Suppressor macrophage (primary cell): ENCODE measurements at places on chromosomes 13 and 19.

DNA sequence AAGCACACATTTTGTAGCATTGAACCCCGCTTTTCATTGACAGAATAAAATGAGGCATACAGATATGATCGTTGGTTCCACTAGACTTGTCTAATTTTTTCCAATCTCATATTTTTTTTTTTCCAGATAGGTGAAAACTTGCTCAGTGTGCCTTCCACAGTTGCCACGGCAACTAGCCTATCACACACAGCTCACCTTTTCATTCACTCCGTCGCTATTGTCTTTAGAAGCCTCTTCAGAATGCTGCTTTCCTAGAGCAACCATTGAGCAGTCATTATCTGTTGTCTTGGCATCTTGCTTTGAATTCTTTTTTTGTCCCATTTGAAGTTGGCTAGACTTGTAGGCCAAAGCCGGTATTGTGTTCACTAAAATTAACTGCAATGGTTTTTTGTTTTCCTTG is 37.7 kb upstream of the ESD start:
- DNase-seq = no peak

DNA sequence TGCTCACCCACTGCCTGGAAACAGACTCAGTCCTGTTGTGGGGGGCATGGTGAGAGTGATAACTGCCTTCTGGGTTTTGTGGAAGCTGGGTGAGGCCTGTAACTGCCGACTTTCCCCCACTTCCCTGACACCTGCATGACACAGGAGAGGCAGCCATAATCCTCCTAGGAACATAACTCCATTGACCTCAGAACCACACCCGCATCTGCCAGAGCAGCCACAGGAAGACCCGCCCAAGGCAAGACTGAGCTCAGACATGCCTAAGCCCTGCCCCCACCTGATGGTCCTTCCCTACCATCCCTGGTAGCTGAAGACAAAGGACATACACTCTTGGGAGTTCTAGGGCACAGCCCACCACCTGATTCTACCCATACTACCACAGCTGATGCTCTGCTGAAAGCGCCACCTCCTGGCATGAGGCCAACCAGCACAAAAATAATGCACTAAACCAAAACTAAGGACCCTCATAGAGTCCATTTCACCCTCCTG is 326.7 kb downstream of the RBM26 start:
- no peak for DNase-seq

- no peak for DNase-seq
These were observed 121.1 kb upstream of the SPRY2 start for GRCh38 chr13:80462037-80462436.

- no peak for DNase-seq
These were observed 28.6 kb upstream of the EID2 start for GRCh38 chr19:39568604-39569003.

- DNase-seq = no peak
These were observed 2.4 kb upstream of the POU2F2 start for GRCh38 chr19:42134535-42135070.

- DNase-seq = peak; percentile 69
These were observed 2.3 kb downstream of the WDR83 start for GRCh38 chr19:12668932-12669269.

DNA sequence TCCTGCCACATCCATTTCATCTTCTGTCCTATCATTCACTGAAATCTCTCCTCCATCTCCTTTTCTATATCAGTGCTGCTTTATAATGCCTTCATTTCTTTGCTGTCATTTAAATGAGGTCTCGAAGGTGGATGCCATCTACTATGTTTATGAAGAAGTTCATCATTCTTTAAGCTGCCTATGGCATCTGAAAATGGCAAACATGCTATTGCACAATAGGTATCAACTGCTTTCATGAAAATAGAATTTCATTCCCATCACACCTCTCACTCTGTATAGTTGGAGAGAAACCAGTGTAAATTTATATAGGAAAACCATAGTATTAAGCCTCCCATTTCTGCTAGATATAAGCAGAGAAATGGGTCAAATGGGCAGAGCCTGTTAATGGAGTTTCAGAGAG is 100.2 kb downstream of the FGF9 start:
- no peak for DNase-seq

DNA sequence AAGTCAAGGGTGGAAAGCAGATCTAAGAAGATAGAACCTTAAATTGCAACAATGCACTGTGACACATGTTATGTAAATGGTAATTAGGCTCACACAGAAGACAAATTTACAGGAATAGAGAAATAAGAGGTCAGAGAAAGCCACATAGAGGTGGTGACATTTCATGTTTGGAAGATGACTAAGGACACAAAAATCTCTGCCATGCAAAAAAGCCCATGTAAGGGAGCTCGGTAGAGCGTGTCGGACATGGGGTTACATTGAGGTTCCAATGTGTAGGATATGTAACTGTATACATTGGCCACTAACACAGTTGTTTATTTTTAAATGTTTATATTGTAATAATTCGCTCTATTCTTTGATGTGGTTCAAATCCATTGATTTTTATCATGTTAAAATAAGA is 33.7 kb downstream of the SUGT1 start:
- DNase-seq = no peak

DNA sequence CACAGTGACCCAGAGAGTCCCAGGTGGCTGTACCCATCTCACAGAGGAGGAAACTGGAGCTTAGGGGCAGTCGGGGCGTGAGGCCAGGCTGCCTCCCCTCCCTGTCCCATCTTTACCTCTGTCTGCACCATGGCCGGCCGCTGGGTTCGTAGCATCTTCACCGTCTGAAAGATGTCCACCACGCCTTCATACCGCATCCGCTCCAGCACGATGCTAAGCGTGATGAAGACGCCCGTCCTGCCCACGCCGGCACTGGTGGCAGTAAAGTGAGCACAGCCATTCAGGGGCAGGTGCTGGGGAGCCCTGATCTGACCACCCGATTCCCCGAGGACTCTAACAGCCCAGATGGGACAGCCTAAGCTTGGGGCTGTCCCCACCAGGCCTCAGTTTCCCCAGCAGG is 132.8 kb downstream of the PTPRS start:
- DNase-seq = no peak

DNA sequence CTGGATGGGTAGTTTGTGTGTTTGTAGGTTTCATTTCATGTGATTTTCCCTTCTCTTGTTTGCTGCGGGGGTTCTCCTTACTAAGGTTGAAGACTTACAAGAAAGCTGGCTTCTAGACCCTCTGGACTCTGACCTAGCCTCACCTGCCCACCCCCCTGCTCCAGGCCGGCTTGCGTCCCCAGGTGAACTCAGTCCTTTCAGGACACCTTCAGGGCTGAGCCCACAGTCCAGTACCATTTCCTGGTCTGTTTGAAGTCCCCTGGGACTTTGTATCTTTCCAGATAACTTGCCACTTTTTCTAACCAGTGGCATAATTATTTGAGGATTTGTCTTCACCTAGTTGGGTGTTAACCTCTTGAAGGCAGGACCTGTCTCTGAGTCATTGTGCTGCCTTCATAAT is 51.3 kb upstream of the MCF2L start:
- no peak for DNase-seq

DNA sequence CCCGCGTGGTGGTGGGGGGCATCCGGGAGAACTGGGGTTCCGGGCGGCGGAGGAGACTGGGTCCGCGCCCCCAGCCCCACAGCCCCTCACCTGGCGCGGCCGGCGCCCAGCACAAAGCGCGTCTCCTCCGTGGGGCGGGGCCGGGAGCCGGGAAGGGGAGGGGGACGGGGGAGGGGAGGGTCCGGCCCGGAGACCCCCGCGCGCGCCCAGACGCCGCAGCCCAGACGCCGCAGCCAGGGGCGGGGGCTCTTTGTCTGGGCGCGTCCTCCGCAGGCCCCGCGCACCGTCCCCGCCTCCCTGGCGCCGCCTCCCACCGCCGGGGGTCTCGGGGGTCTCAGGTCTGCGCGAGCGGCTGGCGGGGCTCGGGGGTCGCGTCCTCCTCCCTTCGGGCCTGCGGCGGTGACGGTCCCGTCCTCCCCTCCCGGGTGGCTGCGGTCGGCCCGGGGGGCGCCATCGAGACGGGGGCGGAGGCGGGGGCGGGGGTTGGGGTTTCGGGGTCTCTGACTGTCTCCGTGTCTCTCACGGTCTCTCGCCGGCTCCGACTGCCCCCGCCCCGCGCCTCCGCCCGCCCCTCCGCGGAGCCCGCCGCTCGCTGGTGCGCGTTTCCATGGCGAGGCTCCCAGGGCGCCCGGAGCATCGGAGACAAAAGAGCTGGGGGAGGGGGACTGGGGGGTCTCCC is at the start of gene PLPPR3:
TSS of gene PLPPR3 (minus strand) at position 131 of the 679 bp plus-strand sequence. CDS start 396 bp downstream, outside the sequence.
- no peak for DNase-seq

DNA sequence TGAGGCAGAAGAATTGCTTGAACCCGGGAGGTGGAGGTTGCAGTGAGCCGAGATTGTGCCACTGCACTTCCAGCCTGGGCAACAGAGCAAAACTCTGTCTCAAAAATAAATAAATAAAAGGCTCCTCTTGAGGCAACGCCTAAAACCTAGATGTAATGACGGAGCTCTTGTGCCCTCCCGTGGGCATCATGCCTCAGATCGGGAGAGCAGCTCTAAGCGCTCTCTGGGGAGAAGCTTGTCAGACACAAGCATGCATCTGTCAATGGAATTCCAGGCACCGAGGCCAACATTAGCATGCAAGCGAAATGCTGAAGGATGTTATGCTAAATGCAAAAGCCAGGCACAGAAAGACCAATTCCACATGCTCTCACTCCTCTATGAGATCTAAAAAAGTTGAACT is 45.6 kb upstream of the MRI1 start:
- no peak for DNase-seq

DNA sequence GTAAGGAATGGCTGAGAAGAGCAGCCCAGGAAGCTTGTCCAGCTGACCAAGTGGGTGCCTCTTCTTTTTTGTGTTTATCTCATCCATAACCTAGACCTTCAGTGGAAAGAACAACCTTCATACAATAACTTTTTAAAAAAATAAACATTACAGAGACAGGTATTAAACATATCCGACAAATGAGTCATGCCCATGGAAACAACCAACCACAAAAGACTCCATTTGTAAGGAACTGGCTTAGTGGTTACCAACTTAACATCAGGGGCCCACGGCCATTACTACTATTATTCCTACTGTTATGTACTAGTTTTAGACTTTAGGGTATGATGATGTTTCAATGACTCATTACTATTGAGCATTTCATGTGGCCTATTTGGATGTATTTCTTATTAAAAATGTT is 191.7 kb upstream of the SERP2 start:
- DNase-seq = no peak

DNA sequence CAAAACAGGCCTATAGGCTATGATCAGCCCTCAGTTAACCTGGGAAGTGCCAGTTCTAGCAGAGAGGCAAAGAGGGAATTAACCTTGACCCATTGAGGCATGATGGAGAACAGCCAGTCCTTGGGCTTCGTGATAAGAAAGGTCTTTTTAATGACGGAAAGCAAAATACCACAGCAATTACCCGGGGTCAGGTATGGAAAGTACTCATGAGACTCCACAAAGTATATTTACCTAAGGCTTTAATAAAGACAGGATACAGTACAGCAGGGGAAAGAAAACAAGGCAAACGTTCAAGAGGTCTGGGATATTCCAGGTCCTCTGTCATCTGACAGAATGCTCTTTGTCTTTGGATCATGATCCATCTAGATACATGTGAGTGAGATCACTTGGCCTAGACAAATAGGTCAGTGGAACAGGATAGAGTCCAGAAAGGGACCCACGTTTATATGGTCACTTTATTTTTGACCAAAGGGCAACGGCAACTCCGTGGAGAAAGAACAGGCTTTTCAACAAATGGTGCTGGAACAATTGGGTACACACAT is 52.2 kb downstream of the WDFY2 start:
- no peak for DNase-seq

GRCh38 chr13:112898621-112899280 is 70.3 kb upstream of the MCF2L start:
- no peak for DNase-seq
